ENCODE measurements at places on chromosomes 2 and 18.
A peak's percentile ranks its signal among the peaks of the same experiment; 100 is the strongest.

DNA sequence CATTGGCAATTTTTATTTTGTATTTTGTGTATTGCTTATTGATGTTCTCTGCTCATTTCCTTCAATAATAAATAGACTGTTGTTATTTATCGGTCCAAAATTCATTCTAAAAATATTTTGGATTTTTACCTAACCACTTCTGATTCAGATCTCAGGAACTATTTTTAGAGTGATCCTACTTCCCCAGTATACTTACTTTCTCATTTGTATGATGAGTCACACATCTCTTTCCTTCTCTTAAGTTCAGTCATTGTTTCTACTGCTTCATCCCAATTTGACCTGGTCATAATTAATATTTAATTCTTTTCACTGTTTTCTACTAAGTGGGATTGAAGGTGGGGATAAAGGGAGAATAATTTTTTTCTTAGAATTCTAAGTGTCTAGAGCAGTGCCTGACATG, 75.1 kb downstream of the AGPS start:
- DNase-seq = no peak

DNA sequence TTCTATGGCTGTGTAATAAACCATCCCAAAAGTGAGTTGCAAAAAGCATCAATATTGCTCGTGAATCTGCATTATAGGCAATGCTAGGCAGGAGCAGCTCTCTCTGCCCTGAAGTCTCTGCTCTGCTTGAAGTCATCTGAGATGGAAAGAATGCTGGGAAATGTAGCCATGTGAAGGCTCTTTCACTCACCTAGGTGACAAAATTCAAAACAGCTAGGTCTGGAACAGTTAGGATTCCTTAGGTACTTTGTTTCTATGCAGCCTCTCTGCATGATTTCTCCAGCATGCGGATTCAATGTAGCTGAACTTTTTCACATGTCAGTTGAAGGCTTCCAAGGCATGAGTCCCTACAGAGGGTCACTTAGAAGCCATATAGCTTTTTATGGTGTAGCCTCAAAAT, 1383.7 kb downstream of the LRP1B start:
- DNase-seq = no peak

- DNase-seq = no peak
Measured at GRCh38 chr2:152420363-152420762, 85.4 kb downstream of the FMNL2 start.

GRCh38 chr2:171878481-171878993, 15.5 kb downstream of the SLC25A12 start:
- DNase-seq = no peak

DNA sequence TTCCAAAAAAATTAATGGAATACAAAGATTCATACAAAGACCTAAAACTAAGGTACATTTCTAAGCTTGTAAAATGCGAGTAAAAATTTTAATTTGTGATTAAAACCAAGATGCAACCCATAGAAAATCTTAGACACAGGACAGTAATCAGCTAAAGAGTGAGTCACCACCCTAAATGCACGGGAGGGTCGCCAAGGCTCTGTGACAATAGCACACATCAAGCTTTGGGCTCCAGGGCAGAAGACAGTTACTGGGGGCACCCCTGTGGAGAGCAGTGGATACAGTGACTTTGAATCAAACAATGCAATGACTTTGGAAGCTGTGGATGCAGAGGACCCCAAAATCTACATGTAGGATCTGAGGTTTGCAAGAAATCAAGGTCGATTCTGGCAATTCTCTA, 7.5 kb downstream of the FLACC1 start:
- no peak for DNase-seq

DNA sequence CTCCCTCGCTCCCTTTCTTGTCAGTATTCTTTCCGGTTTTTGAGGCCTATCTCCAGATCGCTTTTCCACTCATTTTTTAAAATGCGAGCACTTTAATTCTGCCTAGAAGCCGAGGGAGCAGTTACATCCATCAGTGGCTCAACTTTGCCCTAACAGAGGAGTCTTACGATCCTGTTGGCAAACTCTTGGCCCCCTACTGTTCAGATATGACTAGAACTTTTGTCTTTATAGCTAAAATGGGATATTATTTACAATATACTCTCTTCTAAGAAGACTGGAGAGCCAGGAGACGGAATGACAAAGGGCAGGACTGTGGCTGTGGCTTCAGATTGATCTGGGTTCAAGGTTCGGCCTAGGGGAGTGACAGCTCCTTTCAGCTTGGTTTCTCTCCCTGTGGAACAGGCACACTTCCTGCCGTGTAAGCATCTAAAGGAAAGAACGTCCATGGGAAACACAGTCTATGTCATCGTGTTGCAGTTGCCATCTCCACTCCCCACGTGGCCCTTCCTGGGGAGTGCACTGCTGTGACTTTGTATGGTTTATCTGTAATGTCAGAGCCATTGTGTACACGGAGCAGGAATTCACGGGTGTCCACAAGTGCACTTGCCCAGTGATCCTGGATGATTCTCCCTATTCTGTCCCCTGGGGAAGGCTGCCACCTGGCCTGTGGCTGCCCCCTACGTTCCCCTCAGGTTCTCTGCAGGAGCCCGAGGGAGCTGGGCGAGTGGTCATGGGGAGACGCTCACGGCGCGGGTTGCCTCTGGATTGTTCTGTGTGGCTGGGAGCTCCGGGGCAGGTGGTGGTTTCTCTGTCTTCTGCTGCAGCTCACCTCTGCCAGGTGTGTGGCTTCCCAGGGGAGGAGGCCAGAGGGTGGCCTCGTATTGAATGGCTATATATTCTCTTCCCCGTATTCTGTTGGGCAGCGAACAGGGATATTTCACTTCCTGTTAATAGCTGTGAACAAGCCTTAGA, 222.0 kb downstream of the LDLRAD4 start:
- no peak for DNase-seq

GRCh38 chr2:174059884-174060244, 94.7 kb upstream of the SP3 start:
- DNase-seq = no peak

GRCh38 chr18:67300498-67300897, 216.0 kb downstream of the DSEL start:
- no peak for DNase-seq

- DNase-seq = peak; percentile 20
Measured at GRCh38 chr18:58493516-58494253, 135.2 kb downstream of the ALPK2 start.

DNA sequence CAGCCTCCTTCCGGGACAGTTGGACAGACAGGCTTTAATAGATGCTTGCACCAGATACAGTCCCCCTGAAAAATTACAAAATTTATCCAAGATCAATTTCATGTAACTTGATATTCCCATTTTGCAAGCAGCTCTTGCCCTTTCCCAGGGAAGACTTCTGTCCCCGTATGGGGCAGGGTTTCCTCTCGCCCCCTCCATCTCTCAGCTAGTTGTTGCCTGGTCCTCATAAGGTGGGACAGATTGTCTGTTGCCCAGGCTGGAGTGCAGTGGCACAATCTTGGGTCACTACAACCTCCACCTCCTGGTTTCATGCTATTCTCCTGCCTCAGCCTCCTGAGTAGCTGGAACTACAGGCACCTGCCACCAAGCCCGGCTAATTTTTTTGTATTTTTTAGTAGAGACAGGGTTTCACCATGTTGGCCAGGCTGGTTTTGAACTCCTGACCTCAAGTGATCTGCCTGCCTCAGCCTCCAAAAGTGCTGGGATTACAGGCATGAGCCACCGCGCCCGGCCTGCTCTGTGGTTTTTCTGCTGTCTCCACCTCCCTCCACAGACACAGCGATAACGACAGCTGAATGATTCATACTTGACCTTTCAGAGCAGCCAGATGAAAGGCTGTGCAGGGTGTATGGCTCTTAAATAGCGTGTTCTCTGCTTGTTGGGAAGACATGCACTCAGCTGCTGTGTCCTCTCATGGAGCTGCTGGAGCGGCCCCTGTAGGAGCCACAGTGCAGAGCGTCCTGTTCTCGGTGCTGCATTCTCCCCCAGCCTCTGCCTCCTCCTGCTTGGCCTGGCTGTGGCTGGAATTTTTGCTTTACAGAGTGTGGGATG, 61.4 kb downstream of the TTC39C start:
- peak; percentile 38 for DNase-seq

DNA sequence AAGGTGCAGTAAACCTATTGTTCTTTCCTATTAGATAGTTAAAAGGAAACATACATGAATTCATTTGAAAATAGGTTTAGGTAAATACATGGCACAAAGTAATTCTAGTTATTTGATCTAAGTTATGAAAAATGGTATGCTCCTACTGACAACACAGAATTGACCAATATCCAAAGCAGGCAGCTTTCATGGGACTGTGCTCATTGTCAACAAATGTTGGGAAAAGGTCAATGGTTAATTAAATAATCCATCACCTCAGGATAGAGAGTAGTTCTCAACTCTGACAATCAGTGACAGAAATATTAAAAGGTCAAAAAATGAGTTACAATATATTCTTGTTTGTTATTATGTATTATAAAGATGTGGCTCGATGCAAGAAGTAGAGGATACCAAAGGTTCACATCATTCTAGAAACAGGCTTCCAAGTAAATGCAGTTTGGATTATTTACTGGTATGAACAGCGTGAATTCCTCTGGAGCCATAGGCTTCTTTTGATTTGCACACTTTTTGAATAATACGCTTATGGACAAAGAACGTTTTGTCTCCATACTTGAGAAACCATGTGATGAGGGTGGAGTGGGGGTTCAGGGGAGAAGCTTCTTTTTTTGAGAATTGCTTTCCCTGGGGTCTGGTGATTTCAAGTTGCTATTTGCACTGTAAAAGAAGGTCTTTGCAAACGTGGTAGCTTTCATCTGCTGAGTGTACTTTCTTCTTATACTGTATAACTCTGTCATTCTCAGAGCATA, 422.0 kb upstream of the ZEB2 start:
- no peak for DNase-seq

DNA sequence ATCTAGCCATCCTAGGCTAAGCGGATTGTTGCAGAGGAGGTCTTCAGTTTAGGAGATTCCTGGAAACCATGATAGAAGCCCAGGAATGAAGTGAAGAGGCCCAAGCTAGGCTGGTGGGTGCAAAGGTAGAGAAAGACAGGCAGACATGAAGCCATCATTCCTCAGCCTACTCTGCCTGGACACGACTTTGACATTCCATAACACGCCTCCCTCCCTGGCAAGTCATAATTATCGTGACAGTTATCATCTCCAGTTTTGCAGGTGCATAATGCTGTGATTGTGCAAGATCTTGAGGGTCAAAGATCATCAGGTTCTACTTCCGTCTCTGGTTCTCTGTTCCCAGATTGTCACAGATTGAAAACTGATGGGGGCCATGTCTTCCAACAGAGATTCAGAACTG, 15.2 kb upstream of the FZD5 start:
- no peak for DNase-seq

GRCh38 chr2:240645346-240645745, 20.1 kb downstream of the GPR35 start:
- DNase-seq = no peak

- no peak for DNase-seq
Measured at GRCh38 chr2:241926541-241927311, 57.2 kb downstream of the RTP5 start.

DNA sequence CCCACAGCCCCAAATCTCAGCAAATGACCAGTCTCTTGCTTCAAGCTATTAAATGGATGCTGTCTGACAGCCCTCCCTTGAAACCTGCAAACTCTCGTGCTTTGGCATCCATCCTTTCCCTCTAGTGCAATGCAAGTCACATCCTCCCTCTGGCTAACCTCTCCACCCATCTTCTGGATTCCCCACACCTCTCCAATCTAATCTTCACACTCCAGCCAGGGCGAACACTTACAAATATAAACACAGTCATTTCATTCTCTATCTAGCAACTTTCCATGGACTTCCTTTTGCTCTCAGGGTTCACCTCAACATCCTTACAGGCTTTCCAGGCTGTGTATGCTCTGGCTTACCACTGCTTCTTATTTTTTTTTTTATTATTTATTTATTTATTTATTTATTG, 10.1 kb upstream of the NARS1 start:
- no peak for DNase-seq

- no peak for DNase-seq
Measured at GRCh38 chr2:195501746-195502145, 155.3 kb upstream of the SLC39A10 start.

DNA sequence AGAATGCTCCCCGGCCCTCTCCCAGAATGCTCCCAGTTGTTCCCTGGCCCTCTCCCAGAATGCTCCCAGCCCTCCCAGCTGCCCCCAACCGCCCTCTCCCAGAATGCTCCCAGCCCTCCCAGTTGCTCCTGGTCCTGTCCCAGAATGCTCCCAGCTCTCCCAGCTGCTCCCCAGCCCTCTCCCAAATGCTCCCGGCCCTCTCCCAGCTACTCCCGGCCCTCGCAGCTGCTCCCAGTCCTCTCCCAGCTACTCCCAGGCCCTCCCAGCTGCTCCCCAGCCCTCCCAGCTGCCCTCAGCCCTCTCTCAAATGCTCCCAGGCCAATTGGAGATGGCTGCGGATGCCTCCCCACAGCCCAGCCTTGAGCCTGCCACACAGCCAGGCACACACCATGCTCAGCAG, 31.1 kb downstream of the BIN1 start:
- no peak for DNase-seq

DNA sequence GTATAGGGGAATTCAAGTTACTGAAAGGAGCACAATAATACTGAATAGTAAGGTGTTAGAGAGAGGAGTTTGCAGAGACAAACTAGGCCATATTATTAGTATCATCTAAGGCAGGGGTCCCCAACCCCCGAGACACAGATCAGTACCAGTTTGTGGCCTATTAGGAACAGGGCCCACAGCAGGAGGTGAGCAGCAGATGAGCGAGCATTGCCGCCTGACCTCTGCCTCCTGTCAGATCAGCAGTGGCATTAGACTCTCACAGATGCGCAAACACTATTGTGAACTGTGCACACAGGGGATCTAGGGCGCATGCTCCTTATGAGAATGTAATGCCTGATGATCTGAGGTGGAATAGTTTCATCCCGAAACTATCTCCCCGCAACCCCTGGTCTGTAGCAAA, 41.8 kb upstream of the TMEM200C start:
- no peak for DNase-seq

DNA sequence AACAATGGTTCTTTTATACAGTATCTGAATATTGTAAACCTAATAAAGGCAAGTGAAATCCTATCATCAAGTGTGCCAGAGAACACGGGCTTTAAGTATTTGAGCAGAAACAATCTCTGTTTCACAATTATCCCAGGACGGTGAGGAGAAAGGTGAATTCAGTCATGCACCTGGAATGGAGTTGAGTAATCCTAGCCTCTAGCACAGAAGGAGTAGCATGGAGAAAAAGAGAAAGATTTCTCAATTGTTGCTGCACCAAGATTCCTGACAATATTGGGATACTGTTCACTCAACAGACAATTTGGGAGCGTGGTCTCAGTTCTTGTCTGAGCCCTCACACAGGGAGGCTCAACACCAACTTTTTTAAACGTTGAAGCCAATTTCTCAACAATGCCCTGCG, 510.6 kb downstream of the SOX11 start:
- no peak for DNase-seq

- DNase-seq = no peak
Measured at GRCh38 chr2:220310451-220310861, 683.0 kb downstream of the SLC4A3 start.
